Stimulated activated naive CD8-positive, alpha-beta T cell treated with anti-CD3 and anti-CD28 coated beads, Interleukin-15, Interleukin-2, amounts not matched to agents 100 U/mL and 50 U/mL, for 24 hours (primary cell): ENCODE measurements at places on chromosomes 5 and 9.

GRCh38 chr5:31098811-31099210 is 94.7 kb upstream of the CDH6 start:
- DNase-seq: no peak

DNA sequence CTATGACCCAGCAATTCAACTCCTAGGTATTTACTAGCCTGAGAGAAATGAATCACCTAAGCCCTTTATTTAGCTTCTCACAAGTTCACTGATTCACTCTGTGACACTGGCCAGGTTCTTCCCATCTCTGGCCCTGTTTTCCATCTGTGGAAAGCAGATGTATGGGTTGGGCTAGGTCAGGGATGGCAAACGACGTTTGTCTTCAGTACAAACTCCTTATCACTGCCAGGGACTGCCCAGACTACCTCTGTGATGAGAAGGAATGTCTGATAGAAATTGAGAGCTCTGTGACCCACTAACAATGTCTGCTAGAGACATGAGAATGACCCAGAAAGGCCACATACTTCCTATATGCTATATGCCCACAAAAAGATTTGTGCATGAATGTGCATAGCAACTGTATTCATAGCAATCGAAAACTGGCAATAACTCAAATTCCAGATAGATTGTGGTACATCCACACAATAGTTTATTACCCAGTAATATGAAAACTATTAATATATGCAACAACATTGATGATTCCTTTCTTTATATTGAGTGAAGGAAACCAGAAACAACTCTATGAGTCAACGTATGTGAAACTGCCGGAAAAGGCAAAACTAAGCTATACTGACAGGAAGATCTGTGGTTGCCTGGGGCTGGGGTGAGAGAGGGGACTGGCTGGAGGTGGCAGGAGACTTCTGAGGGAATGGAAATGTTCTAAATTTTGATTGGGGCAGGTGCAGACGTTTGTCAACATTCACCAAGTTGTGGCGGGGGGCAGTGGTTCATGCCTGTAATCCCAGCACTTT is 32.0 kb upstream of the ADAM19 start:
- peak; percentile 62 for DNase-seq

- peak; percentile 33 for DNase-seq
Measured at GRCh38 chr5:141878186-141878710, at the start of gene PCDH1. TSS of gene PCDH1 (minus strand) at chr5:141878410. CDS start at chr5:141878262, 148 bp downstream.

DNA sequence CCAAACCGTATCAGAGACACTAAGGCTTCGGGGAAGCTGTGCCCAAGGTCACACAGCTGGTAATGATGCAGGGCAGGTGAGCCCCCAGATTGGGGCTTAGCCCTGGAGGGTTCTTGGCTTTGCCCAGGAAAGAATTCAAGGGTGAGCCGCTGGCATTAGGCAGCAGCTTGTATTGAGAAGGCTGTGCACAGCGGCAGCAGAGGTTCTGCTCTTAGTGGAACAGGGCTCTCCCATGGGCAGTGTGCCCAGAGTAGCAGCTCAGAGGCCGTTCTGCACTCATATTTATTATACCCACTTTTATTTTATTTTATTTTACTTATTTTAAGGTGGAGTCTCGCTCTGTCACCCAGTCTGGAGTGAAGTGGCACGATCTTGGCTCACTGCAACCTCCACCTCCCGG is 85.8 kb upstream of the IER5L start:
- no peak for DNase-seq

- DNase-seq: peak; percentile 72
Measured at GRCh38 chr9:130128251-130128650, 44.0 kb upstream of the NCS1 start.

- DNase-seq: no peak
Measured at GRCh38 chr5:67910546-67910945, 305.0 kb upstream of the PIK3R1 start.

GRCh38 chr5:39779831-39780230 is 355.1 kb upstream of the DAB2 start:
- no peak for DNase-seq

- DNase-seq: no peak
Measured at GRCh38 chr5:885529-885928, 7.1 kb downstream of the BRD9 start.

DNA sequence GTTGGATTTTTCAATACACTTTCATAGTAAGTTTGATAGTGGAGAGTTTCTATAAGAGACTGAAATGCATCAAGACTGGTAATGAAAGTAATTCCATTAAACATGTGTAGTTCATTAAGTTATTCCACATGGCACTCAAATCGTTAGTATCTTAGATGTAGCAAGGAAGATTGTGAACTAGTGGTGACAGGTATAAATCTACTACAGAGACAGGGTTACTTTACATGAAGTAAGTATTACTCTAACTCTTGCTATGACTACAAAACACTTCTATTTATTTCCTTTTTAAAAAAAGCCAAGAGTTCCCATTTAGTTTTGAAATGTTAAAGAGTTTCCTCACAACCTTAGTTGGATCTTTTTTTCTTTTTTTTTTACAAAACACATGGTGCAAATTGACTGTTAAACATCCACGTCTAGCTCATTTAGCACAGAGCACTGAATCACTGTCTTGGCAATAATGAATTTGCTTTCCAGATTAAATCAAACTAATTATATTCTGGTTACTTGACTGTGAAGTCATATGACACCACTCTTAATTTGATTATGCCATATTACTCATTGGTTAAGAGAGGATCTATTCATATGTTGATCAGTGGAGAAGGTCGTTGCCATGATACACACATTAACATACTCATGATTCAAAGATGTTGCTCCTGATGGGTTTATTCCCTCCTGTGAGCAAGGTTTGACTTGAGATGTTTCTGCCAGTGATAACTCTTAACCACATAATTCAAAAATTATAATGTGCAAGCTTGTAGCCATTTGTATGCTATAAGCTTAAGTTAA is 644.8 kb downstream of the EFNA5 start:
- no peak for DNase-seq

DNA sequence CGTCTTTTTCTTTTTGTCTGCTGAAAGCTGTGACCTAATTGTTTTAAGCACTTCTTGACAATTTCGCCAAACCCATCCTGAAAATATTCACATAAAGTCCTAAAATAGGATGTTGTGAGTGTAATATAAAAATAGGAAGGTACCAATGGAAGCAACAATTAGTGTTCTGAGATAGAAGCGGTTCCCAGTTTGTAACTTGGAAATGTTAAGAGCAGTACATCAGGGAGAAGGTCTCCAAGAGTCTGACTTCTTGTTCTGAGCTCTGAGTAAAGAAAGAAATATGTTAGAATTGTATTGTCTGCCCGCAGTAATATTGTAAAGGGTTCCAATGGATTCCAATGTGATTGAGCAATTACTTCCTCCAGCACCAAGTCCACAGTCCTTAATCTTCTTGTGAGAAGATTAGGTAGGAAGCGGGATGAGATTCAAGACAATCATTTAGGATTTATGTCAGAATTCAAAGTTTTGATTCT is 3.9 kb downstream of the VCAN start:
- DNase-seq: no peak

DNA sequence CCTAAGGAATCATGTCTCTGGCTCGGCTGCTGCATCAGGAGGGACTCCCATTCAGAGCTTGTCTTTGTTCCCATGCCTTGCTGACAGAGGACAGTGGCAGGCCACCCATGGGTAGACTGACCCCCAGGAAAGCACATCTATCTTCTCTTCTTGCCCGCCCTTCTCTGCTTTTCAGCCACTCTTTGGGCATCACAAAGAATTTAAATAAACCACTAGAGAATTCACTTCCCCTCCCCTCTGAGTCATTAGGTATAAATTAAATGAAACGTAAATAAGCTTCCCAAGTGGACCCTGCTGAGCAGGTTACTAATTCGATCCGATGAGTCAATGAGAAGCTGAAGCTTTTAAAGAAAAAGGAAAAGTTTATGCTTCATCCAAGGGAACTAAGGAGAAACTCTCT is 97.0 kb downstream of the DRD1 start:
- DNase-seq: no peak

- DNase-seq: no peak
Measured at GRCh38 chr5:77546-77945, 14.4 kb upstream of the PLEKHG4B start.

- DNase-seq: no peak
Measured at GRCh38 chr9:120755044-120755443, 38.2 kb downstream of the FBXW2 start.

DNA sequence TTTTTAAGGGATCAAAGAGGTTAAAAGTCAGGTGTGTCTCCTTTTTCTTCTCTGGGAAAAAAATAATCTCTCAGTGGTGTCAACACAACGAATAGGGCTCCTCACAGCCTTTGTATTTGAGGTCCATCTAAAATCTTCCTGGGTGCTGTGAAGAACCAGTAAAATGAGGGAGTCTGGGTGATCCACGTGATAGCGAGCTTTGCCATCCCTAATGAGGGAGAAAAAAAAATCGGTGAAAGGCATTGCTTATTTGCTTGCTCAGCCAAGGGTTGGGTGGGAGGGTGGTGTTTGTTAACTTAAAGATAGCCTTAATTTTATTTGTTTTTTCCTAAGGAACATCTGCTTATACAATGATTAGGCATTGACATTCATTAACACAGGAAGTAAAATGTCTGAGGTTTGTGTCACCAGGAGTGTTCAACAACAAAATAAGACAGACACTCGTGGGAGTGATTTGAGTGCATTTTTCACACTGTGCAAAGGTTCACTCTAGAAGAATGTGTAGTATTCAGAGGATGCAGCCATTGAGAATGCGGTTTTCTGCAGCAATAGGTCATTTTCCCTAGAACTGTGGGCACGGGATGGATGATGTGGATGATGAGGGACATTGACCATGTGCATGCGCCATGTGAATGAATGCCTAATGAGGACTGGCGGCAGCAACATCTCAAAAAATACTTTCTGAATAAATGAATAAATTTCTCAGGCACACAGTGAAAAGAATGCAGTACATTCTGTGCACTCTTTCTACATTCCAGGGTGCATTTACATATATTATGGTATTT is 369.5 kb downstream of the NTRK2 start:
- no peak for DNase-seq

GRCh38 chr5:135942202-135942771 is 12.5 kb downstream of the LECT2 start:
- DNase-seq: no peak

- DNase-seq: no peak
Measured at GRCh38 chr5:1118231-1118698, 6.4 kb upstream of the SLC12A7 start.

GRCh38 chr5:128536254-128537220 is 1.5 kb downstream of the FBN2 start:
- DNase-seq: no peak
